CD4-positive, CD25-positive, alpha-beta regulatory T cell (primary cell): ENCODE measurements at places on chromosomes 7 and 10. TPM values are rescaled to one million over a fixed set of nuclear protein-coding genes. Genes with fewer than 3 reads are reported as not detected.

- no peak for DNase-seq
These were observed 576.0 kb upstream of the C7orf33 start for GRCh38 chr7:148014541-148014940.

Gene CPA1
- total RNA-seq: not detected

Gene ADRA2A
- total RNA-seq: 0.22 TPM

- DNase-seq: no peak
These were observed 29.3 kb upstream of the KMT2E start for GRCh38 chr7:104984585-104985258.

- DNase-seq: no peak
These were observed 143.7 kb upstream of the RNF32 start for GRCh38 chr7:156496865-156497264.

GRCh38 chr7:80082213-80082612 lies 52.4 kb upstream of the GNAI1 start:
- no peak for DNase-seq

- DNase-seq: no peak
These were observed 61.4 kb upstream of the STEAP1B start for GRCh38 chr7:22561321-22561811.

DNA sequence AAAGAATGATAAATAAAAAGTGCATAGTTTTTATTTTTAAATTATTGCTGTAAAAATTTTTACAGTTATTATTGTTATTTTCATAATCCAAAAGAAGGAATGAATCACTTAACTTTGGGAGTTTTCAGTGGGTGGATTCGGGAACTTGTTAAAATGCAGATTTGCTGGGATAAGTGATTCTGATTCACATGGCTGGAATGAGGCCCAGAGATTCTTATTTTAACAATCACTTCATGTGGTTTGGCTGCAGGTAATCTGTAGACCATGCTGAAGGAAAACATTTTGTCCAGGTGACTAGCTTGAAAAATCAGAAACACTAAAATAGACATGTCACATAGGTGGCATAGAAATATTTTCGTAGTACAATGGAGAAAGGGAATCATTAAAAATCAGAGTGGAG lies 13.9 kb downstream of the CROT start:
- no peak for DNase-seq

GRCh38 chr10:103645141-103646054 lies 151.9 kb downstream of the NEURL1 start:
- no peak for DNase-seq

DNA sequence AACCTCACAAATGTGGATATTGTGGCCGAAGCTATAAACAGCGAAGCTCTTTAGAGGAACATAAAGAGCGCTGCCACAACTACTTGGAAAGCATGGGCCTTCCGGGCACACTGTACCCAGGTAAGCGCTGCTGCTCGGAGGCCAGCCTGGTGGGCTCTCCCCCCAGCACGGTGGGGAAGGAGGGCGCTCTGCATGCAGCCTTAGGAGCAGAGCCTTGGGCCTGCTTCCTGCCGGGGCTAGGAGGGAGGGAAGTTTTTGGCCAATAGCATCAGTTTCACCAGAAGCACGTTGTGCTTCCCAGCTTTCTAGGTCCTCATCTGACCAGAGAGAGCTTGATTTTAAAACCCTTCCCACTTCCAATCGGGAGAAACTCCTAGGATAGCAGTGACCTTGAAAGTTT lies 62.8 kb downstream of the FIGNL1 start:
- no peak for DNase-seq

- DNase-seq: no peak
These were observed 33.4 kb downstream of the XPNPEP1 start for GRCh38 chr10:109889867-109890266.
